ENCODE measurements at places on chromosomes 2 and 18. TPM values are rescaled to one million over a fixed set of nuclear protein-coding genes. Genes with fewer than 3 reads are reported as not detected.
A peak's percentile ranks its signal among the peaks of the same experiment; 100 is the strongest.

The TRIB2 gene
- total RNA-seq = 6.5 TPM

The GDF7 gene
- total RNA-seq = 0.13 TPM

The HAAO gene
- not detected for total RNA-seq

The STARD6 gene
- total RNA-seq = not detected

The FAM136A gene
- 23.4 TPM for total RNA-seq

The TOGARAM2 gene
- not detected for total RNA-seq

The CERS6 gene
- 50.8 TPM for total RNA-seq

The TBR1 gene
- total RNA-seq = under 0.01 TPM

The IRS1 gene
- 12.6 TPM for total RNA-seq

- DNase-seq = peak; percentile 13
These were observed 985 bp downstream of the ILKAP start for GRCh38 chr2:238202326-238203093.

- peak; percentile 82 for DNase-seq
These were observed 64.9 kb upstream of the WIPF1 start for GRCh38 chr2:174662459-174662858.

- DNase-seq = peak; percentile 79
These were observed 85.7 kb downstream of the COPS8 start for GRCh38 chr2:237171396-237171795.

DNA sequence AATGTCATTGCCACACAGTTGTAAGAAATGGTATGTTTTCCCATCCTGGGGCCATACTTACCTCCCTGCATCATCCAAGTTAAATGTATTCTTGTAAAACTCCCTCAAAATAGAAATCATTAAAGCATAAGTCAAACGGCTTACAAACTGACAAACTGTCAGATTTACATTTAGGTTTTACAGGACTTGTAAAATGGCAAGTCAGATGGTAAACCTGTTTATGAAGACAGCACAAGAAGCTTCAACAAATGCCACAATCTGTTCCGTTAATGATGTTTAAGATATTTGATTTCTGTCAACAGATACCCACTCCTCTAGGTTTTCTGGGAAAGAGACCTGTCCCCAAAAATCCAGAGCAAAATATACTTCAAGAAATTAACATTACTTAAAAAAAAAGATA is 197.2 kb downstream of the PID1 start:
- no peak for DNase-seq

- peak; percentile 15 for DNase-seq
These were observed 245.5 kb upstream of the KCNJ3 start for GRCh38 chr2:154452906-154453493.

GRCh38 chr2:40289771-40290404 is 162.0 kb downstream of the SLC8A1 start:
- no peak for DNase-seq

DNA sequence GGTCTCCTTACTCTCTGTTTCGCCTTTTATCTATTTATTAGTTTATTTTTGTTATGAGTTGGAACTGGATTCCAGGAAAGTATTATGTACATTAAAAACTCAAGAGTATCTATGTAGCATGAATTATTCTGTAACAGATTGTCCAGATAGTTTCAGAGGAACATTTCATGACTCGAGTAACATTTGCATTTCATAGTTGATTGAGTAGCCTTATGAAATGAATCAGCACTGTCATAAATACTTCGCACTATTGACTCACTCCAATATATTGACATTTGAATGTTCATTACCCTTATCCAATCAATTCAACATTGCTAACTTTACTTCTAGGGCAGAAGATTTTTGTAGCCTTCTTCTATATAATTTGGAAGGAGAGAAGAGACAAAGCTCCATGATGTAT is 11.3 kb upstream of the VRK2 start:
- DNase-seq = no peak

- DNase-seq = no peak
These were observed 998.4 kb downstream of the SOCS6 start for GRCh38 chr18:71287268-71287667.

DNA sequence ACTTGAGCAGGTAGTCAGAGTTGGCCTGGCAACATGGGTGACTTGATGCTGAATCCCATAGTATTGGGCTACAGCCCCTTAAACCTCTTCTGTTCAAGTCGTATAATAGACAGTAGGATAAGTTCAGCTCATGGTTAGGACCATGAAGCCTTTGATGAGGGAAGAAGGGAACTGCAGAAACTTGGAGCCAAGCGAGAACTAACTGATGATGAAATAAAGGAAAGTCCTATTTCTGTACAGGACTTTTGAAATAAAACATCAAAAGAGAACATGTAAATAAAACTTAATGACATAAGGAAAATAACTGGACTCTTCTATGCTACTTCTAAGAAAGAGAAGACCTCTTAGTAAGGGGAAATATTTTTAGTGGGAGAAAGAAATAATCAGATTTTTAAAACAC is 51.2 kb upstream of the UGP2 start:
- DNase-seq = no peak

- DNase-seq = no peak
These were observed 57.6 kb upstream of the IGFBP5 start for GRCh38 chr2:216752855-216753505.

DNA sequence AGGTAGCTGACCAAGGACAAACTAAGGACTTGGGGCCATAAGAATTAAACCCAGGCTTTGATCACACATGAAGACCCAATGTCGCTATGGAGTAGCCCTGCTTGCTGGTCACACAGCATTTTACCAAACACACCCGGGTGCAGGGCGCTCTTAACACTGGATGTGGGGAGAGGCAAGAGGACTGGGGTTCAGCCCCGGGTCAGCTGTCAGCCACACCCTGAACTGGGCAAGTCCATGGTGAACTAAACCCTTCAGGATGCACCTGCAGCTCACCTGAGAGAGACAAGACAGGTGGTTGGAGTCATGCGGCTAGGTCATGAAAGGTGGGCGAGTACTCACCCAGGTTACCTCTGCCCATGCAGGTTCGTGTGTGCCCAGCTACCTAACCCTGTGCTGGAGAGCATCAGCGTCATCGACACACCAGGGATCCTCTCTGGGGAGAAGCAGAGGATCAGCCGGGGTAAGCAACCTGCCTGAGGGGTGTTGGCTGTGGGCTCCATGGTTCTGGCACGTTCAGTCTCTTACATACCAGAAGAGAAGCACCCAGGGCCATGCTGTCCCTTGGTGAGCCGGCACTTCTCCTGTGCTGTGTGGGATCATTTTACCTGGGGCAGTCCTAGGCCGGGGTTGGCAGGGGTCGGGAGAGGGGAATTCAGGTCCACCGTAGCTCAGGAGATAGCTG is 15.2 kb downstream of the EHD3 start:
- DNase-seq = no peak

GRCh38 chr18:41324934-41325333 is 630.1 kb upstream of the PIK3C3 start:
- DNase-seq = peak; percentile 89

DNA sequence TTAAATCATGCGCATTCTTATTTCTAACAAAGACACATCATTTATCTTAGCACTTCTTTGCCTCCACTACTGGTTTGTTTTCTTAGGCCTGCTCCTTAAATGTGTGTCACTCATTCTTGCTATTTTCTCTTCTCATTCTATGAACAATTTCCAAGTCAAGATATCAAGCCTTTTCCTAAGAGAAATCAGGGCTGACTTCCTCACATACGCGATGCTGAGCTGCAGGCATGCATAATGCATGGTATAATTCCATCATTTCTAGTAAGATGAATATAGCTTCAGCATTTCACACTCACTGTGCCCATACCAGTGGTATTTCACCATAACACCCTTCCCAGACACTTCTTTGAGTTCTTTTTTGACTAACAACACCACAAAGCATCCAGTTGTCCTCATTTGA is 838.9 kb upstream of the DDX18 start:
- DNase-seq = no peak

GRCh38 chr2:45533771-45534170 is 77.3 kb downstream of the SRBD1 start:
- no peak for DNase-seq

- DNase-seq = no peak
These were observed 44.5 kb upstream of the SERPINB2 start for GRCh38 chr18:63843008-63843407.

GRCh38 chr18:77164763-77165485 is 32.3 kb upstream of the MBP start:
- no peak for DNase-seq

DNA sequence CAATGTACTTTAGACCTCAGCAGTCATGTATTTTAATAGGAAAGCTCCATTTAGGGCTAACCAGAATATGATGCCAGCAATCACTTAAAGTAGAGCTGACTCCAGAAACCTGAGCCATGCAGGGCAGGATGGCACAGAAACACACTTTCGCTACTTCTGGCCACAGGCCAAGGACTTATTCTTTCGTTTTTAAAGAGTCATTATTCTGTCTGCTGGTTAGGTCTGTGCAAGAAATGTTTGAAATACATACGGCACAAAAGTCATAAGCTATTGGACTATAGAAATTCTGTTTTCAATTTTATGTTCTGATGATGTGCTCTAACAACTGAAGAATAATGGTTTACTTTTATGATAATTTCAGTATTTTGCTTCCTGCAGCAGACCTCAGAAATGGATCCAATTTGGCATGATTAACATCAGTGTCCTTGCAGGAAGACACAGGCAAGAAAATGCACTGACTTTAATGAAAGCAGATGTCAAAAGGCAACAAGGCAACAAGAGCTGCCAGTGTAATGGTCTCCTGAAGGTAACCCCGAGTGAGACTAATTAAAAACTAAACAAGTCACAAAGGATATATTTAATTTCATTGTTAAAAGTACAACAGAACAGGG is 114.4 kb upstream of the CHRNA1 start:
- peak; percentile 29 for DNase-seq

DNA sequence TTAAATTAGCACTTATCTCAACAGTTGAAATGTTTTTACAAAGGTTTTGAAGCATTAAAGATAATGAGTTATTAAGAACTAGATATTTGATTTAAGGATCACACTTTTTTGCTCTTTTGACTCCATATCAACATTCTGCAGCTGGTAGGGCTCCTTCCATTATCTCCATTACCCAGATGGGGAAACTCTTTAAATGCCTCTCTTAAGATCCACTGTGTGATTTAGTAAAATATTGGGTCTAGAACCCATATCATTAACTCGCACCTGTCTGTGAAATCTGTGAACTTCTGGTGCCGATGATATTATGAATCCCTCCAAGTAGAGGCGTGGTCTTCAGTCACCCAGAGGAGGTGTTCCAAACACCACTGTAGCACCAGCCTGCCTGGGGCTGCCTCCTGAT is 466.2 kb downstream of the TSN start:
- DNase-seq = no peak

DNA sequence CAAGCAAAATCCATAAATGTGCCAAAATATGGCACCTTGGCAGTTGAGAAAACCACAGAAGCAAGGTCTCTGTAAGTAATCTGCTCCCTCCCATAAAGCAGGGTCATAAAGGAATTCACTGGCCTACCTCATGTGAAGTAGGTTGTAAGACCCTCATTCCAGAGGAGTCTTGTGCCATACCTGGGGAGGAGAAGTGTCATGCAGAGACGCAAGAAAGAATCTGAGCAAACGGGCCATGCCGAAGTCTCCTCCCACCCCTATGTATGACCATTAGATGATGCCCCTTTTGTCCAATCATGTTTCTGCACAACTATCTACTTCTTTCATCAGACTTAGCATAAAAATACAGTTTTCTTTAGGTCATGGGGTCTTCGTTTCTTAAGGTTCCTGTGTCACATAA is 14.6 kb downstream of the NMUR1 start:
- no peak for DNase-seq

DNA sequence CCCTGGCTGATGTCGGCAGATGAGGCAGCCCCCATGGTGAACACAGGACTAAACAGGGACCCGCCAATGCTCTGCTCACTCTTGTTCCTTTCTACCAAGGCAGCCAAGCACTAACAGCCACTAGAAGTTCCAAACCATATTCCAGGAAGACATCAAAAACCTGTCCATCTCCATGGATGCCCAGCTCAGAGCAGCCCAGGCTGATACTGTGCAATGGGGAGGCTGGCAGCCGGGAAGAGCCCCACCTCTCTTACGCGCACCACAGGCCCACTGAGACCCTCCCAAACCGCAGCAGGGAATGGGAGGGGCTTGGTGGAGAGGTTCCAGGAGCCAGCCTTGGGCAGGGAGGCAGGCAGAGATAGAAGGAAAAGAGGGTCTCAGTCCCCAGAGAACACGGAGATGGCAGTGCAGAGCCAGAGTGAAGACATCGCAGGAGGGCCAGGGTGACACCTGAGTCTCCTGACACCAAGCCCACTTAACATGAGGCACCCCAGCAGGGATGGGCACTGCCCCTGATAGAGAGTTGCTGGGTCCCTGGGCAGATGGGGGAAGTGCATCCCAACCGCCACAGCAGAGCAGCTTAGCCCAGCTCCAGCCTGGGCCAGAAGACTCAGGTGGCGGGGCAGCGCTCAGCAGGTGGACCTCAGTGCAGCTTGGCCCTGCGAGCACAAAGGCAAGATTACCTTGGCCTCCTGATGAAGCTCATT is 3.4 kb downstream of the HS6ST1 start:
- DNase-seq = no peak

DNA sequence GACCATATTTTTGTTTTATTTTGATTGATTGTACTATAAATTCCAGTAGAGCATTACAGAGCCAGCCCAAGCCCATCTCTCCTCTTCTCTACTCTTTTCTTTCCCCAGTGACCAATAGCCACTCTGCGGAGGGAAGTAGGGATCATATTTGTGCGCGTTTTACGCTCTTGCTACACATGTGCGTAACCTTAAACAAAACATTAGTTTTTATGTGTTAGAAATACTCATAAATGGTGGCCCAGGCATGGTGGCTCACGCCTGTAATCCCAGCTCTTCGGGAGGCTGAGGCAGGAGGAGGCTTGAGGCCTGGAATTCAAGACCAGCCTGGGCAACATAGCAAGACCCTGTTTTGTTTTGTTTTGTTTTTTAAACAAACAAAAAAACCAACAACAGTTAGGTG is 31.3 kb downstream of the HPCAL1 start:
- no peak for DNase-seq

- no peak for DNase-seq
These were observed 148.8 kb downstream of the ANKRD44 start for GRCh38 chr2:197161774-197162173.

- no peak for DNase-seq
These were observed 59.1 kb downstream of the ZNF385B start for GRCh38 chr2:179802051-179802882.

- no peak for DNase-seq
These were observed 851 bp downstream of the EIF2AK3 start for GRCh38 chr2:88626171-88627054.

GRCh38 chr2:102060047-102060446 is 68.3 kb downstream of the IL1R2 start:
- no peak for DNase-seq
